Dermis blood vessel endothelial cell (primary cell): ENCODE measurements at places on chromosomes 3 and 15. TPM values are rescaled to one million over a fixed set of nuclear protein-coding genes. Genes with fewer than 3 reads are reported as not detected.
A peak's percentile ranks its signal among the peaks of the same experiment; 100 is the strongest.

- peak; percentile 80 for DNase-seq
Observed at GRCh38 chr3:159829539-159830227, 159.0 kb upstream of the IL12A start.

GRCh38 chr3:166195808-166196207 is 358.6 kb upstream of the BCHE start:
- no peak for DNase-seq

- DNase-seq = peak; percentile 69
Observed at GRCh38 chr15:60396958-60397771, 621 bp downstream of the ANXA2 start.

DNA sequence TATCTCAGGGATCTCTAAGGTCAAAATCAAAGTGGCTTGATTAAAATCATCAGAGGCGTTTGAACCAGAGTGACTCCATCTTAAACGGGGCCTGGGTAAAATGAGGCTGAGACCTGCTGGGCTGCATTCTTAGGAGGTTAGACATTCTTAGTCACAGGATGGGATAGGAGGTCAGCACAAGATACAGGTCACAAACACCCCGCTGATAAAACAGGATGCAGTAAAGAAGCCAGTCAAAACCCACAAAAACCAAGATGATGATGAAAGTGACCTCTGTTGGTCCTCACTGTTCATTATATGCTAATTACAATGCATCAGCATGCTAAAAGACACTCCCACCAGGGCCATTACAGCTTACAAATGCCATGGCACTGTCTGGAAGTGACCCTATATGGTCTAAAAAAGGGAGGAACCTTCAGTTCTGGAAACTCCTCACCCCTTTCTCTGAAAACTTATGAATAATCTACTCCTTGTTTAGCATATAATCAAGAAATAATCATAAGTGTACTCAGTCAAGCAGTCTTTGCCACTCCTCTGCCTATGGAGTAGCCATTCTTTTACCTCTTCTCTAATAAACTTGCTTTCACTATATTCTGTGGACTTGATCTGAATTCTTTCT is 143.3 kb upstream of the SLCO3A1 start:
- no peak for DNase-seq

Gene BFSP2
- total RNA-seq = not detected in 2 replicates

DNA sequence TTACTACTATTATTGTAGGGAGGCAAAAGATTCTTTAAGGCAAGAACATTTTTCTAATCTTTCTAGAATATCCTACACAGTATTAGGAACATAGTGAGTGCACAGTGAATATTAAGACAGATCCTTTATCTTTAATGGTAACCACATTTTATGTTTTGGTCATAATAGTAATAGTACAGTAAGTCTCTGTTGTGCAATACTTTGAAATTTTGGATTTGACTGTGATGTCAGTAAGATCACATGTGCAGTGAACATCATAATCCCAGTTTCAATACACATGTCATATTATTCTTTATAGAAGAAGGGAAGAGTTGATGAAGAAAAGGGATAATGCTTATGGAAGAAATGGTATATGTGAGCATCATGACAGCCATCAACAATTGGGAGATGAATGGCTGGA is 10.7 kb downstream of the STT3B start:
- no peak for DNase-seq

DNA sequence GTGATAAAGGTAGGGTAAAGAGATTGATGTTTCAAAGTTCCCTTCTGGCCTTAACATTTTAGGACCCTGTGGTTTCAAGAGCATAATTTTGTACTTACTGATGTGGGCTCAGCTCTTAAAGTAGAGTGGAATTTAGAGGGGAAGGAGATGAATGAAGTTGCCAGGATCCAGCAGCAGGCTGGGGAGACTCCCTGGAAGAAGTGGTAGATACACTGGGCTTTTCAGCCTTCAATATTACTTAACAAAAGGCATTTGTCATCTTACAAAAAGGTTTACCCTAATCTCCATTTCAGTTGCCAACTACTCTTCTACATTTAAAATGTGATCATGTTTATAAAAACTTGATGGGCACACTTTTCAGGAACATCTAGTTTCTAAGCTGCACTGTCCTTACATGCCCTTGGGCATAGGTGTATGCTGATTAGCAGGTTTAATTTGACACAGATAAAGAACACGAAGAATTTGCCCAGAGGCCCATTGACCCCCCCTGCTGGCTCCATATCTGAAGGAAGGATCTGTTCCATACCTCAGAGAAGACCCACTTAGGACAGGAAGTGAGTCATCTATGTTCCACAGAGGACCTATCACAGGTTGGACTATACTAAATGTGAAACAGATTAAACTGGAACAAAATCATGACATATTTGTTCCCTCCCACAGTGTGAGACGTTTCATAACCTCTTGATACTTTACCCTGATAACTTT is 93.0 kb upstream of the LPP start:
- peak; percentile 58 for DNase-seq
